ENCODE measurements at places on chromosomes 1 and 21. TPM values are rescaled to one million over a fixed set of nuclear protein-coding genes. Genes with fewer than 3 reads are reported as not detected.

The SLC44A5 gene
- total RNA-seq = not detected

The APCS gene
- total RNA-seq = not detected

The BARHL2 gene
- total RNA-seq = not detected

The HHIPL2 gene
- total RNA-seq = 0.11 TPM

The RGS1 gene
- total RNA-seq = 8.6 TPM

The PRPF38A gene
- 101 TPM for total RNA-seq

The CCDC185 gene
- not detected for total RNA-seq

The CFAP107 gene
- not detected for total RNA-seq

The C8A gene
- not detected for total RNA-seq

The LIPI gene
- total RNA-seq = not detected

The OPTC gene
- total RNA-seq = not detected

The SEC16B gene
- not detected for total RNA-seq

The CHIA gene
- not detected for total RNA-seq

The ARHGEF10L gene
- not detected for total RNA-seq

The ZBTB8A gene
- total RNA-seq = 0.64 TPM

The CYP4X1 gene
- not detected for total RNA-seq

The TRIM67 gene
- not detected for total RNA-seq

The FRRS1 gene
- 2.4 TPM for total RNA-seq

The FCRL5 gene
- total RNA-seq = not detected

The THEM4 gene
- total RNA-seq = 49.3 TPM

The CASQ2 gene
- total RNA-seq = not detected

The TTLL10 gene
- 0.89 TPM for total RNA-seq

The HMGCS2 gene
- total RNA-seq = not detected

The COL6A1 gene
- total RNA-seq = 0.09 TPM

The MTARC2 gene
- total RNA-seq = not detected

The ADAM30 gene
- total RNA-seq = not detected

The FCRL1 gene
- total RNA-seq = 0.09 TPM

The IGSF3 gene
- total RNA-seq = 0.68 TPM

All from T-helper 2 cell treated with Interferon-gamma antibody and Interleukin-4, amounts not matched to agents 100 ng/mL and 5 ng/mL, for 36 hours (primary cell).